ENCODE measurements at places on chromosomes 5 and 9.

DNA sequence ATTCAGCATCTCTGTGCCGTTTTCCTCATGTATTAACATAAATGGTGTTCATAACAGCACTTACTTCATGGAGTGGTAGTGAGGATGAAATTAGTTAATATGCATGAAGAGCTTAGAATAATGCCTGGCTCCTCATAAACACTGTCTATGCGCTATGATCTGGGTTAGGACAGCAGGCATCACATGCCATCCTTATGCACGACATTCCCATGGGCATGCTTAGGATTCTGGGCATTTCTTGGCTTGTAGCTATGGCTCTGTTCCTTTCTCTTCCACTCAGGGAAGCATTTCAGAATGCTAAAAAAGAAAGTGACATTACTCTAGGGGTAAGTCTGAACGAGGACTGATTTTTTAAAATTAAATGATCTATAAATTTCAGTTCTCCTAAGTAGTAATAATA is 349.8 kb downstream of the ARHGEF28 start:
- no peaks in the 10 kb centered on the region for H3K4me1 ChIP-seq
- no peak overlapping the region for H3K27ac ChIP-seq
- no peaks in the 10 kb centered on the region for H3K36me3 ChIP-seq
- H3K4me3 ChIP-seq: no peak overlapping the region
- no peak for DNase-seq

DNA sequence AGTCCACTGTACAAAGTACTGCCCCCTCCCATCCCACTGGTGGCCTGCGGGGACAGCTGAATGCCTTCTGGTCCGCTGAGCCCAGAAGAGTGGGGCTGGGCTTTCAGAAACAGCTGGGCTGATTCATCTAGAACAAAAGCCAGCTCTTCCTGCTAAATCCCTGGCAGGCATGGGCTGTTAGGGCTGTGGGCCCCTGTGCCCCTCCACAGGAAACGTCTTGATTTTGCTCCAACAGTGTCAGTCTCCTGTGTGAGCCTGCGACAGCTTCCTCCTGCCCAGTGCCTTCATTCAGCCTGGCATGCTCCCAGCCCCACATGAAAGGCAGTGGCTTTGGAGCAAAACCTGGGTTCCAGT is 6.9 kb upstream of the GSN start:
- H3K4me1 ChIP-seq: no peaks in the 10 kb centered on the region
- no peak overlapping the region for H3K4me3 ChIP-seq
- no peak for DNase-seq

GRCh38 chr5:75457691-75458090 is 53.7 kb downstream of the CERT1 start:
- H3K27ac ChIP-seq: no peak overlapping the region
- H3K36me3 ChIP-seq: no peaks in the 10 kb centered on the region
- DNase-seq: no peak
- H3K4me1 ChIP-seq: no peaks in the 10 kb centered on the region
- H3K27me3 ChIP-seq: no peaks in the 10 kb centered on the region

GRCh38 chr9:129014124-129014523 is 14.0 kb downstream of the SH3GLB2 start:
- no peaks in the 10 kb centered on the region for H3K4me1 ChIP-seq
- H3K27me3 ChIP-seq: no peaks in the 10 kb centered on the region
- no peak overlapping the region for H3K27ac ChIP-seq
- peaks cover 77% of the 10 kb centered on the region for H3K36me3 ChIP-seq

DNA sequence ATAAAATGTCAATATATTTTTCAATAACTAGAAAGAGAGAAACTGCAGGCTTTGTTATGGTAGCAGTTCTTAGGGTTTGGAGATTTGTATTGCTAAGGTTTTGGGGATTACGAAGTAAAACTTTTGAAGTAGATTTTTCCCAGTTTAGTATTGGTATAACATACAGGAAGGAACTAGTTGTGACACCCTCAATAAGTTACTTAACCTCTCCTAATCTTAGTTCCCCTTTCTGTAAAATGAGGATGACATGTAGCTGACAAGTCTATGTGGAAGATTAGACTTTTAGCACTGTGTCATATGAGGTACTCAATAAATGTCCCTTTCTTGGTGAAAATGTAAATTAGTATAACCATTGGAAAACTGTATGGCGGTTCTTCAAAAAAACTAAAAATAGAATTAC is 73.4 kb upstream of the ATG10 start:
- no peaks in the 10 kb centered on the region for H3K27me3 ChIP-seq
- DNase-seq: no peak
- H3K4me1 ChIP-seq: no peaks in the 10 kb centered on the region
- H3K4me3 ChIP-seq: no peak overlapping the region

- H3K27ac ChIP-seq: no peak overlapping the region
- H3K36me3 ChIP-seq: no peaks in the 10 kb centered on the region
- H3K4me1 ChIP-seq: no peaks in the 10 kb centered on the region
These were observed 41.9 kb downstream of the NIM1K start for GRCh38 chr5:43233946-43234345.

DNA sequence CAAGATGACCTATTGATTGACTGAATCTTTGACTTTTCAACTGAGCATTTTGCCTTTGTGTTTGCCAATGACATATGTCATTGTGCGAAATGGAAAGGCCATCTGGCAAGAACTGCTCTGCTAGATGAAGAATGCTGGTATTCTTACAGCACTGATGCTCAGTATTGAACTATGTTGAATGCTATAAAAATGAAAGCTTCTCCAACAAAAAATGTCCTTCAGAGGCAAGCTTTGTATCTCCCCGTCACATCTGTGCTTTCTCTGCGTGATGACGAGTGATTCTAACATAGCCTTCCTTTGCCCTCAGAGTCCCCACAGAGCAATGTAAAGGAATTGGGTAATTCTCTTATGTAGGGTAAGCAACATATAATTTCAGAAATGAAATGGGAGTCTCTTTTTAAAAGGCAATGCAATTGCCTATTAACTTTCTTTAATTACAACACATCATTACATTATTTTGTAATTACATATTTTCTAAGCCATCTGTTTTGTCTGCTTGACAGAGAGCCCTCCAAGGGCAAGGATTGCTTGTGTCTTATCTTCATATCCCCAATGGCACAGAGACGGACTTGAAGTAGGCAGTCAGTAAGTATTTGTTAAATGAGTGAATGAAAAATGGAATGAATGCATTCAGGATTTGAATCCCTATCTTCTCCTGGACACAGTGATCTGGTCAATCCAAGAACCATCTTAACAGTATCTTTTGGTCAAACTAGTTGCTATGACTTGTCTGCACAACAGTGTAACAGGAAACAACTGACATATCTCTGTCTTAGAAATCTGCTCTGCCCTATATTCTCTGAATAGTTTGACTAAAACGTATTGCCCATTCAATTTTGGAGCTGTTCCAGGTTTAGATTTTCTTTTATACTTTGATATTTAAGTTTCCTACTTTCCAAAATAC is 46.1 kb downstream of the ENC1 start:
- H3K4me3 ChIP-seq: no peak overlapping the region
- H3K36me3 ChIP-seq: no peaks in the 10 kb centered on the region
- no peaks in the 10 kb centered on the region for H3K27me3 ChIP-seq
- DNase-seq: no peak
- no peak overlapping the region for H3K27ac ChIP-seq
- H3K4me1 ChIP-seq: no peaks in the 10 kb centered on the region

DNA sequence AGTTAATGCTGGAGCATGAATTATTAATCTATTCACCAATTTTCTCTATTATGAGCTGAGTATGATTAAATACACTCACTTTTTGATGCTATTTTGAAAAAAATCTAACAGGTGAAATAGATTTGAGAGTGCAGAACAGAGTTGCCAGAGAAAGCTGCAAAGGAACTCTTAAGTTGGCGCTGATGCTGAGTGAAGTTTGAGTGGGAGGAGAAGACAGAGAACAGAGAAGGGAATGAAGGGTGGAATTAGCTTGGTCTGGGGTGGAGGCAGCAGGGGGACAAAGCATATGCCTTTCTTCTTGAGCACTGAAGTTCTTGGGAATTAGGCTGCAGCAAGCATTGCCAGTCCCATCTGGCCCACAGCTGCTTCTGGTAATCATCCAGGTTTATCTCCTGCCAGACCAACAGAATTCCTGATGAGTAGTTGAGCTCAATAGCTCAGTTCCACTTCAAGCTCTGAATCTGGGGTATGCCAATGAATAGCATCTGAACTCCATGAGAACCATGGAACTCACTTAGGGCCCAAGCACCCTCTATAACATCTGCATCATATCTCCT is 290.1 kb downstream of the HINT1 start:
- no peaks in the 10 kb centered on the region for H3K36me3 ChIP-seq
- DNase-seq: no peak
- no peaks in the 10 kb centered on the region for H3K4me1 ChIP-seq
- H3K27me3 ChIP-seq: no peaks in the 10 kb centered on the region
- H3K27ac ChIP-seq: no peak overlapping the region

Data from ascending aorta (tissue), 2 donors.